ENCODE measurements at places on chromosomes 7 and 10. TPM values are rescaled to one million over a fixed set of nuclear protein-coding genes. Genes with fewer than 3 reads are reported as not detected.

DNA sequence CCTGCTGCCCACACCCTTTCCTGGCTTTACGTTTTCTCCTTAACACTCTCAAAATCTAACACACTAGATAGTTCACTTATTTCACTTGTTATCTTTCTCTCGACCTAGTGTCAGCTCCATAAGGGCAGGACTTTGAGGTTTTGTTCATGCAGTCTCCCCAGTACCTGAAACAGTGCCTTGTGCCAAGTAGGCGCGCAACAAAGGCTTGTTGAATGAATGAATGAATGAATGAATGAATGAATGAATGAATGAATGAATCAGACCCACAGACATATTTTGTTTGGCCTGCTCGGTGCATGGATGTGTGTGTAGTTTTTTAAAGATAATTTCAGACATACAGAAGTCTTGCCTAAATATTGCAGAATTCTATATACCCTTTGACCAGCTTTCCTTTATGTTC is 6.2 kb downstream of the TYSND1 start:
- no peak for DNase-seq

- no peak for DNase-seq
Observed at GRCh38 chr7:129970816-129971215, 18.1 kb upstream of the UBE2H start.

GRCh38 chr7:105906695-105907094 is 30.3 kb upstream of the ATXN7L1 start:
- DNase-seq, result no peak

RBM20 gene
- 4.6 TPM for total RNA-seq

DNA sequence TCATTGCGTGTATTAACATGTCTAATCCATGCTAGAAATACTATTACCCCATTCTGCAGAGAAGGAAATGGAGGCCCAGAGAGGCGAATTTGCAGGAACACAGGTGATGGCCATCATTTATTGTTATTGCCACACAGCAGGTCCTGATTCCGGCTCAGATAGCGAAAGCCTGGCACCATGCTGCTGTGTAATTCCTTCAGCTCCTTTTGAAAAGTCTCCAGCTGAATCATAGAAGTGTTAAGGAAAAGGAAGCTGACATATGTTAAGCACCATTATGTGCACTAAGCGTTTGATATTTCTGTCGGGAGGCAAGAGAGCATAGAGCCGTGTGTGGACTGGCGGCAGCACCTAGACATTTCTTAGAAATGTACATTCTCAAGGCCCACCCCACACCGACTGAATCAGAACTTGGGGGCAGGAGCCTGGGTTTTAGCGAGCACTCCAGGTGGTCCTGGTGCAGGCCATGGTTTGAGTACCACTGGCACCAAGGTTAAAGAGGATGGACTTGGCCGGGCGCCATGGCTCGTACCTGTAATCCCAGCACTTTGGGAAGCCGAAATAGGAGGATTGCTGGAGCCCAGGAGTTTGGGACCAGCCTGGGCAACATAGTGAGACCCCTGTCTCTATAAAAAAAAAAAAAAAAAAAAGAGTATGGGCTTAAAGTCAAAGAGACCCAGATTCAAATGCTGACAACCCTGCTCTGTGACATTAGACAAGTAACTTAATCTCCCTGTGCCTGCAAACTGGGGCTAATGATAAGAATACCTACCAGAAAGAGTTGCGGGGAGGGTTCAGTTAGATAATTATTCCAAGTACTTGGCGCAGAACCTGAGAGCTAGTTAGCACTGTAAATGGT is 52.2 kb downstream of the UNC5B start:
- no peak for DNase-seq

- DNase-seq, result no peak
Observed at GRCh38 chr7:31249671-31250070, 90.9 kb downstream of the NEUROD6 start.

DNA sequence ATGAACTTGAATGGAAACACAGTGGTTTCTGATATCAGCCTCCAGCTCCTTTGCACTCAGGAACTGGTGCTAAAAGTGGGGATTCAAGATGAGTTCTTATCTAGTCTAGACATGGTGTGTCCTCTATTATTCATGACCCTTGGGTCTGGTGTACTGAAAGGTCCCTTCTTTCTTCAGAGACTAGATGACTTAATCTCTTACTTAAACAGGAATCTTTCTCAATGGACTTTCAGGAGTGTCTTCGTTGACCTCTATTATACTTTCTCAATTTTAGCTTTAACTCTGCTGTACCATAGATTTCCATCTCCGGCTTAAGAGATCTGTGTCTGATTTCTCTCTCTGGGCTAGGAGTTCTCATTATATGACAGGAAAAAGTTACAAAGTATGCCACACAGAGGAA is 83.5 kb upstream of the INHBA start:
- no peak for DNase-seq
